Activated naive CD8-positive, alpha-beta T cell treated with anti-CD3 and anti-CD28 coated beads for 36 hours (primary cell): ENCODE measurements at places on chromosomes 3 and 15.
A peak's percentile ranks its signal among the peaks of the same experiment; 100 is the strongest.

- no peak overlapping the region for H3K4me3 ChIP-seq
- H3K4me1 ChIP-seq: no peaks in the 10 kb centered on the region
- no peaks in the 10 kb centered on the region for H3K36me3 ChIP-seq
- H3K27ac ChIP-seq: no peak overlapping the region
- peaks cover 20% of the 10 kb centered on the region for H3K27me3 ChIP-seq
Observed at GRCh38 chr15:81195339-81195864, 1.3 kb upstream of the IL16 start.

DNA sequence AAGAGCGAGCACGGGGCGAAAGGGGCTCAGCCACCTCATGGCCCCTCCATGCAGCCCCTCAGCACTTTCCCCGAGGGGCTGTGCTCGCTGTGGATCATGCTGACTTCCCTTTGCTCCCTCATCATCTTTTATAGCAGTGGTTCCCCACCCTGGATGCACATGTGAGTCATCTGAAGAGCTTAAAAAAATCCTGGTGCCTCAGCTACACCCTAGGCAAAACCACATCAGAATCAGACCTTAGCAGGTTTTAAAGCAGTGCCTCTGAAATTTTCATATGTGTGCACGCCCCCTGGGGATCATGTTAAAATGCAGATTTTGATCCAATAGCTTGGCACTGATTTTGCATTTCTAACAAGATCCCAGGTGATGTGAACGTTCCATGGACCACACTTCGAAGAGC lies 50.9 kb downstream of the FEM1B start:
- no peaks in the 10 kb centered on the region for H3K27me3 ChIP-seq
- H3K4me3 ChIP-seq: no peak overlapping the region
- peaks cover 21% of the 10 kb centered on the region for H3K4me1 ChIP-seq
- no peak for DNase-seq

GRCh38 chr15:37102305-37103162 lies 2.2 kb upstream of the MEIS2 start:
- no peak overlapping the region for H3K27ac ChIP-seq
- H3K4me1 ChIP-seq: peaks cover 31% of the 10 kb centered on the region
- no peak overlapping the region for H3K4me3 ChIP-seq
- no peak for DNase-seq
- peaks cover 12% of the 10 kb centered on the region for H3K36me3 ChIP-seq
- peaks cover 100% of the 10 kb centered on the region for H3K27me3 ChIP-seq

DNA sequence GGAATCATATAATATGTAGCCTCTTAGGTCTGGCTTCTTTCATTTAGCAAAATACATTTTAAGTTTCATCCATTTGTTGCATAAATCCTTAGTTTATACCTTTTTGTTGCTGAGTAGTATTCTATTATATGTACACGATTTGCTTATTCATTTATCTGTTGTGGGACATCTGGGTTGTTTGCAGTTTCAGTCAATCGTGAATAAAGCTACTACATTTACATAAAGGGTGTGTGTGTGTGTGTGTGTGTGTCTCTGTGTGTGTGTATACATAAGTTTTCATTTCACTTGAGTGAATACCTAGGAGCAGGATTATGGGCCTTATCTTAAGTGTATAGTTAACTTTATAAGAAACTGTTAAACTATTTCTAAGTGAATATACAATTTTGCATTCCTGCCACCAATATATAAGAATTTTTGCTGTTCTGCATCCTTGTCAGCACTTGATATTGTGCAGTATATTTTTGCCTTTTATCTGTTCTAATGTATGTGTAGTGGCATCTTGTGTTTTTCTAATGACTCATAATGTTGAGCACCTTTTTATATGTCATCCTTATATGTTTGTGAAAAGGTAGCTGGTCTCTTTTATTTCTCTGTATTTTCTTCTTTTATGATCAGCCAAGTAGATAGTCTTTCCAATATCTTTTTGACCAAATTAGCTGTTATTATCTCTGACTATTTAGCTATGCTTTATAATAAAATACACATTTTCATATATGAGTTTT lies 55.0 kb downstream of the GLCE start:
- H3K36me3 ChIP-seq: no peaks in the 10 kb centered on the region
- H3K4me1 ChIP-seq: no peaks in the 10 kb centered on the region
- DNase-seq: no peak
- no peak overlapping the region for H3K4me3 ChIP-seq

- H3K27me3 ChIP-seq: peaks cover 4% of the 10 kb centered on the region
- no peak overlapping the region for H3K4me3 ChIP-seq
- DNase-seq: no peak
- H3K36me3 ChIP-seq: no peaks in the 10 kb centered on the region
- H3K4me1 ChIP-seq: no peaks in the 10 kb centered on the region
Observed at GRCh38 chr3:179933914-179934313, 102.8 kb downstream of the PEX5L start.

DNA sequence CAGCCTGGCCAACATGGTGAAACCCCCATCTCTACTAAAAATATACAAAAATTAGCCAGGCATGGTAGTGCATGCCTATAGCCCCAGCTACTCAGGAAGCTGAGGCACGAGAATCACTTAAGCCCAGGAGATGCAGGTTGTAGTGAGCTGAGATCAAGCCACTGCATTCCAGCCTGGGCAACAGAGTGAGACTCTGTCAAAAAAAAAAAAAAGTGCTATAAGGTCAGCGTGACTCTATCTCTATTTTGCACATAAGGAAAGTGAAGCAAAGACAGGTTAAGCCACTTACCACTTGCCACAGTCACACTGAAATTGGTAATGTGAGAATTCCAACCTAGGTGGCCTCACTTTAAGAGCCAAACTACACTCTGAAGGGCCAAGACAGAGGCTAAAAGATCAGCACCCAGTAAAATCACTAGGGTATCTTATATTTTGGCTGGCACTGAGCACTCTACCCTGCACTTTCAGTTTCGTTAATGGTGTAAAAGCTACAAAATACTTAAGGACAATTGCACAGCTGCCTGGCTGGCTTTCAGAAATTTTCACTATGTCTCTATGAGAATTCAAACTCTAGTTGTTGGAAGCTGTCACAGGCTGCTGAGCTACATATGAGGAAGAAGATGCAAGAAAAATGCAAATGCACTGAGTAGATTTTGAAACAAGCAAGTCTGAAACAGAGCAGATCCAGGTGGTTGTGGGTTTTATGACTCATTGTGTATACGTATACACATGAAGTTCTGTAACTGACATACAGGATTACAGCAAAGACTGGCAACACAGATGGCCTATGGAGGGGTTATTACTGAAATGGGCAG lies 32.7 kb downstream of the TRANK1 start:
- H3K36me3 ChIP-seq: no peaks in the 10 kb centered on the region
- peaks cover 37% of the 10 kb centered on the region for H3K4me1 ChIP-seq
- no peaks in the 10 kb centered on the region for H3K27me3 ChIP-seq
- H3K27ac ChIP-seq: peak overlapping the region; percentile 85
- peak; percentile 30 for DNase-seq

DNA sequence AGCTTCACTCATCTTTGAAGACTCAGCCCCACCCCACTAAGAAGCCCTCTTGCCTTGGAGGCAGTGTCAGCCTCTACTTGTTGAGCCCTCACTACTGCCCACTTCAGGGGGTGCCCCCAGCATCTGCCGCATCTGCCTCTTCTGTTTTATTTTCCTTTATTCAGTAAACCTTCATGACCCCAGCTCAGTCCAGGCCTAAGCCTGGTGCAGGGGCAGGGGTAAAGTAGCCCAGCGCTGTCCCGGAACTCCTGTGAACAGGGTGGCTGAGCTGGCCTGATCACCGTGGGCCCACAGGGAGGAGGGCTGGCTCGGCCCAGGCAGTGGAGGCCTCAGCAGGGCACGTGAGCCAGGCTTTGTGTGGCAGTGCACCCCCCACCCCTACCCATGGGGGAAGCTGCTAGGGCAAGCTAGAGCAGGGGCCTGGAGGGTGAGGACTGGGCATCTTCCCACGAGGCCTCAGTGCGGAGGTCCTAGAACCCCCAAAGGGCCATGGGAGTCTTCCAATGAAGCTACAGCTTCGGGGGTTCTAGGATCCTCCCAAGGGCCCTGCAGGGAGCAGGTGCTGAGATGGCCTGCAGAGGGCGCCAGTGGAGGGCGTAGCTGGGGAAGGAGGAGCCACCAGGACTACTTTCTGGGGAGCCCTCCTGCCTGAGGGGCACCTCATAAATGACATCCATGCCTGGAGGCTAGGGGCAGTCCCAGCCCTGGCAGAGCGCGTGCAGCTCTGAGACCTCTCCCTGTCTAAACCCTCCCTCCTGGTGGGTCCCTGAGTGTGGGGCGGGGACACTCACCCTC lies 36.0 kb downstream of the TSPAN3 start:
- H3K36me3 ChIP-seq: peaks cover 31% of the 10 kb centered on the region
- H3K27me3 ChIP-seq: no peaks in the 10 kb centered on the region
- peak overlapping the region; percentile 79 for H3K27ac ChIP-seq
- H3K4me1 ChIP-seq: peaks cover 6% of the 10 kb centered on the region

GRCh38 chr3:123424321-123424998 lies 24.4 kb downstream of the ADCY5 start:
- H3K27ac ChIP-seq: no peak overlapping the region
- H3K27me3 ChIP-seq: no peaks in the 10 kb centered on the region
- no peaks in the 10 kb centered on the region for H3K36me3 ChIP-seq
- H3K4me3 ChIP-seq: no peak overlapping the region
- peaks cover 4% of the 10 kb centered on the region for H3K4me1 ChIP-seq

DNA sequence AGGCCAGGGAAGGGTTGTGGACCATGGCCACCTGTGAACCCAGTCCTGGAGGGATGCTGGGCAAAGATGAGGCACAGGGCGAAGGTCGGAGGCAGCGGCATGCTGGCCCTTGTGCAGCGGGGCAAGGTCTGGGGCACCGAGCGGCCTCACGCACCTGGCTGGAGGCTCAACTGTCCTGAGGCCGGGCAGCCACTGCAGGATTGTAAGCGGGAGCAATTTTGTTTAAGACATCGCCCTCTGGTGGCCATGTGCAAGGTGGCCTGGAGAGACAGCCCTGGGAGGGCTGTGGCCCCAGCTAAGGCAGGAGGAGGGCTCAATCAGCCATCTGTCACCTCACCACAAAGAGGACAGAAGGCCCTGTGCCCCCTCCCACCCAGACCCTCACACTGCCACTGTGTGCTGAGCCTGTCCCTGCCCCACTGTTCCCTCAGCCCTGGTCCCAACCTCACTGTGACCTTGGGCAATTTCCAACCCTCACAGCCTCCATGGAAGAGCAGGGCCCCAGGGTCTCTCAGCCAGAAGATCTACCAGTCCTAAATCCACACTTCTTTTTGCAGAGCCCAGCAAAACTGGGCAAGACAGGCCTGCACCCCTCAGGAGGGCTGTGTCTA lies 46.2 kb downstream of the TPRA1 start:
- no peak overlapping the region for H3K27ac ChIP-seq
- H3K36me3 ChIP-seq: no peaks in the 10 kb centered on the region
- H3K4me3 ChIP-seq: no peak overlapping the region
- DNase-seq: peak; percentile 60

DNA sequence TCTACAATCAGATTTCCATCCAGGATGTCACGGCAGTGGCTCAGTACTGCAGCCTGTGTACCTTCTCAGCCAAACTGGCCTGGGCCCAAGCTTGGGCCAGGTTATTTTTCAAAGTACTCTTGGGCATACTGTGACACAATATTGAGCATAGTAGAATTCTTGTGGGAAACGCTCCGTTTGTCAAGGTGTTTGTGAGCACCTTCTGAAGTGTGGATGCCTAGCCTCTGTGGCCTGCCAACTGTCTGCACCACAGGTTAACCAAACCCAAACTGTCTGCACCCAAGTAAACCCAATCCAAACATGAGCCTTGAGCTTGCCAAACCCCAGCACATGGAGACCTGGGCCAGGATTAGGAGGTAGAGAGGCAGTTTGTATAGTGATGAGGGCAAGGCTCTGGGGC lies 25.4 kb downstream of the CTDSPL start:
- no peak overlapping the region for H3K4me3 ChIP-seq
- H3K27ac ChIP-seq: no peak overlapping the region
- H3K36me3 ChIP-seq: no peaks in the 10 kb centered on the region
- H3K27me3 ChIP-seq: no peaks in the 10 kb centered on the region
- no peaks in the 10 kb centered on the region for H3K4me1 ChIP-seq
- no peak for DNase-seq

DNA sequence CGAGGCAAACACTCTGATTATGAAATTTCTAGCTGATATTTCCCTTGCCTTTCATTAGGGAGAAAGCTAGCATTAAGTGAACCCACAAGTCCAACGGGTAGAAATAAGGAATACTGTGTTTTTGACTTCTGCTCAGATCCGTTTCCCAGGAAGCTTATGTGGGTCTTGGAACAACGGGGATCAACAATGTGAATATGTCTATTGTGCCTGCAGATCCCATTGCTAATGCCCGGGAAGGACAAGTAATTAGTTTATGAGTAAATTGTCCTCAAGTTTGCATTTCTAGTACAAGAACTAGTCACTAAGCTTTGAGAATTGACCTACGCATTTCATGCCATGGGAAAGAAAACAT lies 236.4 kb downstream of the UACA start:
- H3K27me3 ChIP-seq: no peaks in the 10 kb centered on the region
- H3K36me3 ChIP-seq: peaks cover 13% of the 10 kb centered on the region
- H3K4me3 ChIP-seq: no peak overlapping the region

DNA sequence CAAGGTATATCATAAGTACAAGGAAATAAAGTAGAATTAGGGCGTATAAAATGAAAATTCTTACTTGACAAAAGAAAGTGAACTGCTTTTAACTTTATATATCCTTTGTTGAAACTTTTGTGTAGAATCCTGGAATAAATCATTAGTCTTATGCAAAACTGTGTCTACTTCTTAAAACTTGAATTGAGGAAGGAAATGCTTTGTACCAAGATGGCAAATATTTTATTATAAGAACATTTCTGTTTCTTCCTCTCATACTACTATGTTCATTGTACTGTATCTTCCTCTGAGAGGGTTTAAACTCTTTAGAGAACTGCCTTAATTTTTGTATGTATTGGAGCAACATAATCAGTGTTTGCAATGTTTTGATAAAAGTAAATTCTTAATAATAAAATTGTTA lies 42.0 kb downstream of the RASA2 start:
- peaks cover 45% of the 10 kb centered on the region for H3K36me3 ChIP-seq
- H3K4me1 ChIP-seq: peaks cover 78% of the 10 kb centered on the region
- no peak for DNase-seq

DNA sequence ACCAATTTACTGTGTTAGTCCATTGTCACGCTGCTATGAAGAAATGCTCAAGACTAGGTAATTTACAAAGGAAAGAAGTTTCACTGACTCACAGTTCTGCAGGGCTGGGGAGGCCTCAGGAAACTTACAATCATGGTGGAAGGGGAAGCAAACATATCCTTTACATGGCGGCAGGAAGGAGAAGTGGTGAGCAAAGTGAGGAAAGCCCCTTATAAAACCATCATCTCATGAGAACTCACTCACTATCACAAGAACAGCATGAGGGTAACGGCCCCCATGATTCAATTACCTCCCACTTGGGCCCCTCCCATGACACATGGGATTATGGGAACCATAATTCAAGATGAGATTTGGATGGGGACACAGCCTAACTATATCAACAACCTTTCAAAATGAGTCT lies 20.2 kb downstream of the USF3 start:
- H3K36me3 ChIP-seq: peaks cover 26% of the 10 kb centered on the region
- DNase-seq: no peak
- peaks cover 11% of the 10 kb centered on the region for H3K4me1 ChIP-seq
- H3K27me3 ChIP-seq: no peaks in the 10 kb centered on the region
